Stimulated activated CD4-positive, alpha-beta T cell treated with anti-CD3 and anti-CD28 coated beads, Interleukin-4, amount 100 ng/mL, for 4 hours (primary cell): ENCODE measurements at places on chromosomes 6 and 20.

DNA sequence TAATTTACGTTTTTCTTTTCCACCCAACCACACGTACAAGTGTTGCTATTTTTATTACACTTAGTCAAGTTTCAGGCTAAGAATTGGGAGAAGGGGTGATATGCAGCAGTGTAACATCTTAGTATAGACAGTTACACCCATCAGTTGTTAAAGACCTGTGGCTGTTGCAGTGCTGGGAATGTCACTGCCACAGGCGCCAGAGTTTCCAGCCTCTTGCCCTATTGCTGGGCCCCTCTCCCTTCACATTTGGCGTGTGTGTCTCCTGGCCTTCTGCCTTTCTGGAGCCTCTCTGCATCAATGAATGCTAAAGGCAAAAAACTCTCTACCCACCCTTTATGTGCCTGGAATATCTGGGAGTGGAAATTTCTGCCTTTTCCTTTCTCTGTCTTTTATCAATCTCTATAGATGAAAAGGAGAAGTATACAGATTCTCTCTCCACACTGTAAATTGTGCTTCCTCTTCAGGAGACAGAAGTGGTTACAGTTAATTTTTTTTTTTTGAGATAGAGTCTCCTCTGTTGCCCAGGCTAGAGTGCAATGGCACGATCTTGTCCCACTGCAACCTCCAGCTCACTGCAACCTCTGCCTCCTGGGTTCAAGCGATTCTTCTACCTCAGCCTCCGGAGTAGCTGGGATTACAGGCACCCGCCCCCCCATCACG, 73.0 kb downstream of the TIAM2 start:
- DNase-seq = no peak

GRCh38 chr6:7058250-7058923, 49.4 kb upstream of the RREB1 start:
- no peak for DNase-seq

DNA sequence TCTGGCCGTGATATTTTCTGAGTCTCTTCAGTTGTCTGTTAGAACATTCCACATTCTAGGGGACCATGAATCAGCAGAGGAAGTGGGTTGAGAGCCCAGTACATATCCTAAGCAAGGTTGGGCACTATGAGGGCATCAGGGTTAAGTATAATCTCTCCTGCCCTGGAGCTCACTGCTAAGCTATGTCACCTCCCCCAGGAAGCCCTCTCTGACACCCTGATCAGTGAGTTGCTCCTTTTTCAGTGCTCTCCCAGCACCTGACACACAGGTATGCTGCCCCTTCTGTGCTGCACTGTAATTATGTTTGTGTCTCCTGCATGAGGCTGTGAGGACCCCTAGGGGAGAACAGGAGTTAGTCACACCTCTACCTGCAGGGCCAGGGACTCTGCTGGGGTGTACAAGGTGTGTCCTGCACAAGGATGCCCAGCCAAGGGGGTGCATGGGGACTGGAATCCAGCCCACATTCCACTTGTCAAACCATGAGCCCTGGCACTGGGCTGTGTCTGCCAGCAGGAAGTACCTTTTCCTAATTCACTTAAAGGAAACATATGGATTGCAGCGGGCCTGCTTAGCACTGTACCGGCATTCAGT, 3.9 kb downstream of the RAB44 start:
- DNase-seq = no peak

DNA sequence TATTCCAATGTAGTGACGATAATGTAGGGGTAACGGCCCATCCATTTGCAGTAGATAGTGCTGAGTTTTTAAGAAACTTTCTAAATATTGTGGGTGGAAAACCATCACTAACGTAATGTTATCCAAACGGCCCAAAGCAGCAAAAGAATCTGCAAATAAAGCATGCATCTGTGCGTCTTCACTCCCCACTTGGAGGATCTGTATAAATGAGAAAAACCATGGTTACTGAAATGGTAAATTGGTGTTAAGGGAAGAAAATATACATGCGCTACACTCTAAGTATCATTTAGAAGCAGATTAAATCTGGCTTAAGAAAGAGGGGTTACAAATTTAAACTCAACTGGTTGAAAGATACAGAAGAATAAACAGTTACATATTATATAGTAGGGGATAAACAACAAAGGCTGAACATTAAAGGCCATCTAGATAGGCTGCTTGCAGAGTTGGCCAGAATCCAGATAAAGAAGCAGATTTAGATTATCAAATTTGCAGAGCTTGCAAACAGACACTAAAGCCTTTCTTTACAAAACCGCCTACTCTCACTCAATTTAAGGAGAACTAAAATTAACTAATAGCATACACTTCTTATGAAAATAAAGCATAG, 93.3 kb downstream of the SESN1 start:
- no peak for DNase-seq

DNA sequence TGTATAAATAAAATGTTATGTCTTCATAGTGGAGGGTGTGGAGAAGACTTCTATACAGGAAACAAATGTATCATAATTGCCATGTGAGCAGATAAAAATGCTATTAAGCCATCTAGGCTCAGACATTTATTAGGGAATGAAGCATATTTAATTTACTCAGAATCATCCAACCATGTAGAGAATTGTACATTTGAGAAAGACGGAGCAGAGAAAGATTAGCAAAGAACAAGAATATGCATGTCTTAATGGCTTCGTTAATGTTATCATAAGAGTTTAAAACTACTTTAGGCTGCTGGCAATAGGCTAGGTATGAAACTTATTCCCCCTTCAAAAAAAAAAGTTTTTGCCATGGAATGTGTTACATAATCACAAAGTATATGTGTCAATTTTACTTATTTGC, 6.1 kb downstream of the ANKRD6 start:
- DNase-seq = no peak

- DNase-seq = no peak
Observed at GRCh38 chr6:114375541-114376192, 32.8 kb upstream of the HS3ST5 start.

- DNase-seq = no peak
Observed at GRCh38 chr20:23260181-23260840, 90.3 kb upstream of the NXT1 start.

- DNase-seq = no peak
Observed at GRCh38 chr6:147248859-147249258, 44.6 kb downstream of the STXBP5 start.

GRCh38 chr6:50986319-50986718, 167.6 kb downstream of the TFAP2B start:
- DNase-seq = no peak

DNA sequence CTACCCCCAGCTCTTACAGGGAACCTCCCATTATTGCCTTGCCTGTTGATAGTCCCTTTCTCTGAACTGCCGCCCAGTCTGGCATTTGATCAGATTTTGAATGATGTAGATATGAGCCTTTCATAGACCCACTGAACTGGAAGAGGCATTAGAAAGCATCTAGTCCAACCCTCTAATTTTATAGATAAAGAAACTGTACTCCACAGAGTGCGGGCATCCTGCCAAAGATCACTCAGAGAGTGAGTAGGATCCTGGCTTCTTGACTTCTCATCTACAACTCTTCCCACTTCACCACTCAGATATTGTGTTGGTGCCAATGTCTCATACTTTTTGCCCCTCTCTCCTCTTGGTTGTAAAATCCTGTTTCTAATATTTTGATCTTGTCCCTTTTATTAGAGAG, 179.2 kb upstream of the BMP2 start:
- no peak for DNase-seq

GRCh38 chr6:138499303-138500018, at the start of gene NHSL1:
TSS of gene NHSL1 (minus strand) at chr6:138499494. CDS start at chr6:138499290, 204 bp downstream.
- DNase-seq = no peak

GRCh38 chr20:14264869-14265268, 72.5 kb downstream of the FLRT3 start:
- DNase-seq = no peak

DNA sequence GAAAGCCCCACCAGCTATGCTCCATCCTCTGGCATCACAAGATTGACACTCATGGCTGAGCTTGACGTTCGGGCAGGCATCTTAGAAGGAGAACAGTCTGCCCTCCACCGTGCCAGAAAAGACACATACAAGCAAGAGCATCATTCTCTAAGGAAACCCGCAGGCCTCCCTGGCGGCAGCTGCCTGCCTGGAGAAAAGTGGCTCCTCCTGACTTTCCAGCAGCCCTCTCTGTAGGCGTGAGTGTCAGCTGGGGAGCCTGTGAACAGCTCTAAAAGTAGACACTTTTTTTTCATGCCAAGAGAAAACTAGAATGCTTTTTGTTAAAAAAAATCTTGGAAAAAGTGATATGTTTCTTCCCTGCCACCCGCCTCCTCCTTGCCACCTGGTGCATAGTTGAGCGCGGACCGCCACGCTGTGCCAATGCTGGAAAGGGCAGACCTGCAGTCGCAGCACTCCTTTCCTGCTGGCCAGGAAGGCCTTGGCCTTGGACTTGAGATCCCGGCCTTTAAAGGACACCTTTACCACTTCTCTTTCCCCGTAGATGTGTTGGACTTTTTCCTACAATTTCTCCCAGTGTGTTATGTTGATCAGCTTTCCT, 29.7 kb upstream of the INSM1 start:
- no peak for DNase-seq

DNA sequence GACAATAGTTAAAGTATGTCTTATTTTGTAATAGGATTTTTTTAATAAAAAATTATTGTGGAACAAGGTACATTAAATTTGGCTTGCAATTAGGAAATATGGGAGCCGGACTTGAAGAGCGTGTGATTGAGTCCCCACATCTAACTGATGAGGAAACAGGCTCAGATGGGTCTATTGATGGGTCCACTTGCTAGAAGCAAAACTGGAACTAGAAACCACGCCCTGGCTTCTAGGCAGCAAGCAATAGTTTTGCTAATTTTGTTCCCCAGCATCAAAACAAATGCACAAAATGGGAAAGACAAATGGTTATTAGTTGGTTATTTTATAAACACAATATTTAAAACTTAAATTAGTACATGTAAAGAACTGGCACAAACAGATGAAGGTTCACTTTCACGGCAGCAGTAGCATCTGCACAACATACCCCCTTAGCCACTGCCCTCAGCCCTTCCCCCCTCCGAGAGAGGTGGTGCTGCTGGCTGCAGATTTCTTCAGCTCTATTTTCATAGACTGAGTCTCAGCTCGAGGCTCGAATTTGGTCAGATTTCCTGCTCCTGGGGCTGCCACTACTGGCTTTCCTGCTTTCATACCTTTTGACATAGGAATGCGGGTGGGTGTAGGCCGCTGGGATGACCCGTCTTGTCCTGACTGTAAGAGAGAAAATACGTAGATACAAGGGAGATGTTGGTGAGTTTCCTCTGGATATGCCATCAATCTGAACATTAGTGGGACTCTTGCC, 23.8 kb upstream of the TMEM30A start:
- DNase-seq = no peak

DNA sequence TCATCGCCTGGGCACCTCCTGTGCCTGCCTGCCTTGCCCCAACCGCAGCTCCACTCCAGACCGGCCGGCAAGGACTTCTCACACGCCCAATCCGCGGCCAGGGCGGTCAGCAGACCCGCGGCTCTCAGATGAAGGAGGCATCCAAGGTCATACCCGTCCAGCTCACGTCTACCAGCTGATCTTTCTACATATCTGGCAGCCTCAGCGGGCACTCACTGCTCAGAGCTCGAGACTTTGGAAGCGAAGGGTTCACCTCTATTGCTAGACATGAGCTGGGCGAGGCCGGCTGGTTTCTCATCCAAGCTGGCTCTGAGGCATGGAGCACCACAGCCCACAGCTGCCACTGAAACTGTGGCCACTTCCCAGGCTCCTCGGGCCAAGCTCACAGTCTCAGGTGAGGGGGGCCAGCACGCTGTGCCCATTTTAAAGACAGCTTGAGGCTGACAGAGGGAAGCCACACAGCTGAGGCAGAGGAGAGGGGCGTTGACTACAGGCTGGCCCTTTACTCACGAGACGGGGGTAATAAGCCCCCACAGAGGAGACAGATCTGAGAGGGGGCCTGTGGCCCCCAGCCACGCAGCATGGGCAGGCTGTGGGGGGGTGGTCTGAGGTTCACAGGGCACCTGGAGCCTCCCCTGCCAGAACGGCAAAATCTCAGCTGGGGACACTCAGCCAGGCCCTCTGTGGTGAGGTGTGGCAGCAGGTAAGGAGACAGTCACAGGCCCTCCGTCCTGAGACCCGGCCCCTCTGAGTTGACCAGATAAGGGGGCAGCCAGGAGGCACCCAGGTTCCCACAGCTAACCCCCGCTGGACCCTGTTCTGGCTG, 2.0 kb downstream of the LAMA5 start:
- no peak for DNase-seq

GRCh38 chr20:1937316-1937976, 42.2 kb downstream of the SIRPA start:
- no peak for DNase-seq

- DNase-seq = no peak
Observed at GRCh38 chr6:4057036-4057435, 21.9 kb downstream of the FAM217A start.

DNA sequence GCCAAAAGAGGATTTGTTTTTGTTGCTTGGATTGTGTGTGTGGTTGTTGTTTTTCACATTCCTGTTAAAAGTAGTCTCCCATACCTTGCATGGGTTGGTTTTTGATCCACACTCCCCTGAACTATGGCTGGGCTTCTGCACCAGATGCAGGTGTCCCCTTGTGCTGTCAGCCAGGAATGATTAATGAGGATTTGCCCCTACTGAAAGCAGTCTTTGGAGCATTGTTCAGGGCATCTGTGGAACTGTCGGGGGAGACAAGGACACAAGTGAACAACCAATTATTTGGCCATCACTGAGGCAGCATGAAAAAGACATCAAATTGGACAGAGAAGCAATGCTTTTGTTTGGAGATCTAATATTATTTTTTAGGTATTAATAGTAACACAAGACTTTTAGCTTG, 373.2 kb upstream of the MMS22L start:
- DNase-seq = no peak

GRCh38 chr6:17705428-17705777, 1.3 kb downstream of the NUP153 start:
- DNase-seq = no peak

DNA sequence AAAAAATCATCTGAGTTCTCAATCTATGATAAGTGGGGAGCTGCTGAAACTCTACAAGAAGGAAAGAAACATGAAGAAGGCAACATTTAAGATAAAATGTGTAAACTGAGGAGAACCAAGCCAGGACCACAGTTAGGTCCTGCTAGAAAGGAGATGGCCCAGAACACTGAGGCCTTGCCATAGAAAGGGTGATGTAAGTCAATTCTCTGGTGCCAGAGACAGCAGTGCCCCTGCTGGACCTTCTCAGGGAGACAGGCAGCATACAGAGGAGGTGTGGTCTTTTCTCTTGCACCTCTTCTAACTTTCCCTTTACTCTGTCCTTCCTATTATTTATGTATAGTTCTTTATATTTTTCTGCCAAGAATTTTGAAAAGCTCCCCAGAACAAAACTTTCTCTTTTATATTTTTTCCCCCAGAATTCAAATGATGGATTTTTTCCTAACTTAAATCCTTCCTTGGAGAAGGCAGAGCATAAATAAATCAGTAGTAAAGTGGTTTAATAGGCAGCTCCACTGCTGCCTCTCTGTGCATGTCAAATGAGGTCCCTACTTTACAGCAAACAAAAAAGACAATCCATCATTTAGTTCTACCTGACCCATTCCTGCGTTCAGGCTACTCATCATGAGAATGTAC, 9.0 kb downstream of the UQCC2 start:
- no peak for DNase-seq

GRCh38 chr6:33168639-33169038, 23.6 kb downstream of the COL11A2 start:
- no peak for DNase-seq
